Naive thymus-derived CD4-positive, alpha-beta T cell (primary cell): ENCODE measurements at places on chromosomes 2 and 18. TPM values are rescaled to one million over a fixed set of nuclear protein-coding genes. Genes with fewer than 3 reads are reported as not detected.

MEIS1 gene
- total RNA-seq = 0.05 TPM in 1 of 2 replicates, not detected in the other

DNA sequence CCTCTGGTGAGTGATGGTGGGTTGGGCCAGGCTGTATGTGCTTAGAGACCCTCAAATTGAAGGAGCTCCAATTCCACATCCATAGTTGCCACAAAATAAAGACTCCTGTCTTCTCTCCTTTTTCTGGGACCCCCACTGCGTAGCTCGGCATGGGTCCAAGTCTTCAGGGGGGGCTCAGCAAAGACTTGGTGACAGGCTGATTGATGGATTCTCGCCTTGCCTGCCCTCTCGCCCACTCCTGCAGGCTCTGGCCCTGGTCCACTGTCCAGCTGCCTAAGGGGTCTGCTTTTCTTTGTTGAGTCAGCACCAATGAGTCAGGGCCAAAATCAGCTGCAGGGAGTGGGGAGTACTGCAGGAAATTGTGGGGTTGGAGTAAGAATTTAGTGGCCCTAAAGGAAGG is 21.5 kb downstream of the RPL37A start:
- no peak overlapping the region for H3K4me3 ChIP-seq
- no peaks in the 10 kb centered on the region for H3K27me3 ChIP-seq
- no peaks in the 10 kb centered on the region for H3K36me3 ChIP-seq
- no peak overlapping the region for H3K27ac ChIP-seq
- no peaks in the 10 kb centered on the region for H3K4me1 ChIP-seq

PLGLB2 gene
- 4.2 TPM for total RNA-seq

OSGEPL1 gene
- total RNA-seq = 7.2 TPM

SNX17 gene
- total RNA-seq = 111 TPM

DNA sequence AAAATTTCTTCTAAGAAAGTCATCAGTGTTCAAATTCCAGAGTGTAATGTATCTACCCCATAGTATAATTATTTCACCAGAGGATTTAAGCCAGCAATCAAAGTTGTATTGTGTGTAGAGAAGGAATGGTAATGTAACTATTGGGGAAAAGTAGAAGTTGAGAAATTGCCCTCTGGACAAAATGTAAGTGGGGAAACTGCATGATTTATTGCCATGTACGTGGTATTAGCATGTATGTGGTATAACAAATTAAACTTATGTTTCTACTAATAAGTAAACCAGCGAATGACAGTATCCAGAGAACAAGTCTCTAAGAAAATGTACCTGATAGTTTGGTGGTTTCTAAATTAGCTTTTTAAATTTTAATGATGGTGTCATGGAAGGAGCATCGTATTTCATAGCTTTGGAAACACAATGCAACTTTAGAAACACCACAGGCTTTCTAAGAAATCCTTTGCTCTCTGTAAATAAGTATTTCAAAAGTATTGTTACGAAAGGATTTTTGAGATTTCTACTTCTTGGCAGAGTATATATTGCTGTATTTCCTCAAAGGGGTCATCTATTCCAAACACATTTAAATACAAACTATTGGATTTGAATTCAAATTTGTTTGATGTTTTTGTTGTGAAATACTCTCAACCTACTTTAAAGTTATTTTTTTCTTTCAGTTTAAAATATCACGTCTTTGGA is 1018.9 kb upstream of the ZEB2 start:
- H3K4me1 ChIP-seq = no peaks in the 10 kb centered on the region
- H3K36me3 ChIP-seq = no peaks in the 10 kb centered on the region
- H3K27me3 ChIP-seq = no peaks in the 10 kb centered on the region
- no peak overlapping the region for H3K4me3 ChIP-seq

- no peaks in the 10 kb centered on the region for H3K4me1 ChIP-seq
- H3K27me3 ChIP-seq = no peaks in the 10 kb centered on the region
- DNase-seq = no peak
- H3K27ac ChIP-seq = no peak overlapping the region
- H3K36me3 ChIP-seq = no peaks in the 10 kb centered on the region
Observed at GRCh38 chr18:44054514-44054913, 626.2 kb upstream of the SETBP1 start.

DNA sequence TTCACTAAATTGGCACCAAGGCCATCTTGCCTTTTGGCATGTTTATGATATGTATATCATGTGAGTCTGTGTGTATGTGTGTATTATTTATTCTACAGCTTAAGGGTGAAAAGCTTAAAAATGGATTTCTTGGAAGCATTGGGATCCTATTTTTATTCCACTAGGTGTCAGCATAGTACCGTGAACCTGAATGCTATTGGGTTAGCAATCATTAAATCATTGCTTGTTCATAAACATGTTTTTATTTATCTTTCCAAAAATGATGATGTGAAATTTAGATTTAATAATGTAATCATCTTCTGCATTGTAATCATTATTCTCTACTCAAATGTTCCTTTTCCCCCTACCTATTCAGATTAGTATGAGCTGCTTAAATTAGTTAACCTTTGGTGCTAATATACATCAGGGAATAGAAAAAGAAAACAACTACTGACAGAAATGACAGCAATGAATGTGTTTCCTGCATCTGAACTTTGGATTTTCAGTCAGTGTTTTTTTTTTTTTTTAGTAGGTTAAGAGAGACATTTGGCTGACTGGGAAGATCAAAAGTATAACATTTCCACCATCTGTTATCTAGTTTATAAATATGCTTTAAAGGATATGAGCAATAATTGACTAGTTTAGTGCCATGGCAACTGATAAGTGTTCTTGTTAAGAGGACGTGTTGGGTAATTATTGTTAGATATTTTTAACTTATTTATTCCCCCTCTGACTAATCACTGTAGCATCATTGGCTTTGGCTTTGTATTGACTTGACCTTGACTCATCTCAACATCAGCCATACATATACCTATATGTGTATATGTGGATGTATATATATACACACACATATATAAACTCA is 14.1 kb upstream of the ZSWIM2 start:
- no peaks in the 10 kb centered on the region for H3K27me3 ChIP-seq
- H3K36me3 ChIP-seq = no peaks in the 10 kb centered on the region
- H3K4me1 ChIP-seq = no peaks in the 10 kb centered on the region
- H3K4me3 ChIP-seq = no peak overlapping the region

- H3K4me1 ChIP-seq = no peaks in the 10 kb centered on the region
- no peak overlapping the region for H3K4me3 ChIP-seq
- H3K27me3 ChIP-seq = no peaks in the 10 kb centered on the region
- no peak overlapping the region for H3K27ac ChIP-seq
- H3K36me3 ChIP-seq = no peaks in the 10 kb centered on the region
- no peak for DNase-seq
Observed at GRCh38 chr18:75323821-75324585, 103.5 kb downstream of the SMIM21 start.

MYO5B gene
- total RNA-seq = 0.05 TPM in 1 of 2 replicates, not detected in the other
